ENCODE measurements at places on chromosomes 11 and 22. TPM values are rescaled to one million over a fixed set of nuclear protein-coding genes. Genes with fewer than 3 reads are reported as not detected.

TTC36 gene
- 2.2 TPM for total RNA-seq

SUSD2 gene
- 1.6 TPM for total RNA-seq

CCDC15 gene
- total RNA-seq = 4.2 TPM

MIOX gene
- total RNA-seq = 0.32 TPM

MAPK12 gene
- 8.8 TPM for total RNA-seq

GDPD4 gene
- not detected for total RNA-seq

DAGLA gene
- total RNA-seq = 0.17 TPM

Data from T-helper 1 cell treated with Interleukin-12 subunit alpha and Interleukin-12 subunit beta and Interleukin-4 antibody, amounts not matched to agents 30 ng/mL and 1 ng/mL, for 36 hours (primary cell).